Central memory CD8-positive, alpha-beta T cell (primary cell): ENCODE measurements at places on chromosomes 12 and 14.

GRCh38 chr12:57129889-57130288, 1.6 kb downstream of the LRP1 start:
- DNase-seq, result no peak

- no peak for DNase-seq
Measured at GRCh38 chr14:55624913-55625312, 44.9 kb downstream of the KTN1 start.

- no peak for DNase-seq
Measured at GRCh38 chr12:100266585-100266834, 369 bp downstream of the DEPDC4 start.

GRCh38 chr12:60805364-60805763, 1209.5 kb downstream of the SLC16A7 start:
- no peak for DNase-seq

DNA sequence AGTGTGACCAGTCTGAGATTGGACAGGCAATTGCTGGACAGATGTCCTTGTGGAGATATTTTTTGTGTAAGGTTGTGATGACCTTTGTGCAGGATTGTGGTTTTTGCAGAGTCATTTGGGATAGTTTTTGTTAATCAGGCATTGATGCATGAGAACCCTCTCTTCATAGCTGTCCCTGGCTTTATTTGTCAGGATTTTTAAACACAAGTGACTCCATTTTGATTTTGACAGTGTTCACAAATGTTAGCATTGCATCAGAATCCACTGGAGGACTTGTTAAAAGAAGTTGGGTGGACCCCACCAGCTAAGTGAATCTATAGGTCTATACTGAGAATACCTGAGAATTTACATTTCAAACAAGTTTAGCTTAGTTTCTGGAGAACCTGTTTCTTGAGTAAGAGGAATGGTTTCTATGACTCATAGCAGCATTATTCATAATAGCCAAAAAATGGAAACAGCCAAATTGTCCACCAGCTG, 11.8 kb downstream of the FNTB start:
- no peak for DNase-seq

GRCh38 chr14:89108608-89109007, 284.2 kb downstream of the TTC8 start:
- no peak for DNase-seq

DNA sequence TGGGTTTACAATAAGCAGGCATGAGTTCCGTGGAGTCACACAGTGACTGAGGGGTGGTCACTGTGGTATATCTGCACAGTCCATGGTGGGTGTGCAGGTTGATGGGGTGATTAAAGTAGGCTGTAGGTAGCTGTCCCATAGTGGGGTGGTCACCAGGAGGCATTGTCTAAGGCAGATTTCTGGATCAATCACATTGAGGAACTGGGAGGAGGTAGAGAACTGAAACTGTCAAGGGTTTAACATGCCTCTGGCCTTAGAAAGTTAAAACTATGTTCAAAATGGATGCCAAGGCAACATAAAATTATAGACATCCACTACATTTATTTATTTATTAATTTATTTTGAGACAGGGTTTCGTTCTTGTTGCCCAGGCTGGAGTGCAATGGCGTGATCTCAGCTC, 8.3 kb downstream of the ADCK1 start:
- no peak for DNase-seq

DNA sequence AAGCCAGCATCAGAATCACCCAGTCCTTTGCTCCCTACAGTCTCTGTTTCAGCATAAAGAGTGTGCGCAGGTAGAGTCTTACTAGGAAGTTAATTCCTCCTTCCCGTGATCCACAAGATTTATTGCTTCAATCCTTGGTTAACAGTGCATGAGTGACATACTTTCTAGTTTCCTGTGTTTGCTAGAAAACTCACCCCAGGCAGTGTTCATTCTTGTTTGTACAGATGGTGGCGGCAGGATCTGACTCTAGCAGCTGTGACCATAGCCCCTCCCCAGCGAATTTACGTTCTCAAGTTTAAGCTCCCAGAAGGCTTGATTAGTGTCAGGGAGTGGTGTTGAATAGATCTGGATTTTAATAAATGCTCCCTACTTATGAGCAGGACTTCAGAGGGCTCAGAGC, 75.9 kb upstream of the ANO2 start:
- no peak for DNase-seq

DNA sequence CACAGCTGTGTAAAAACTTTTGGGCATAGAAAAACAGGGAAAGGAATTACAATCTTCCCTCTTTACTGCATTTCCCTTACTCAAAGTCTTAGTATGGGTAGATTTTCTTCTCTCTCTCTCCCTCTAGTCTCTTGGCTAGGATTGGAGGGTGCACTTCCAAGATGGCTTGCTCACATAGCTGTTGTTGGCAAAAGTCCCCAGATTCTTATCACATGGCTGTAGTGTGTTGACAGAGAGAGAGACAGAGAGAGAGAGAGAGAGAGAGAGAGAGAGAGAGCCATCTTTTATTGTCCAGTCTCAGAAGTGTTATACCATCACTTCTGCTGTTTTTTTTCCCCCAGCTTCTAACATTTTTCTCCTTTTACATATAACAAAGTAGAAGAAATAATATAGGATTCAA, 6.3 kb upstream of the OR4E2 start:
- DNase-seq, result no peak

DNA sequence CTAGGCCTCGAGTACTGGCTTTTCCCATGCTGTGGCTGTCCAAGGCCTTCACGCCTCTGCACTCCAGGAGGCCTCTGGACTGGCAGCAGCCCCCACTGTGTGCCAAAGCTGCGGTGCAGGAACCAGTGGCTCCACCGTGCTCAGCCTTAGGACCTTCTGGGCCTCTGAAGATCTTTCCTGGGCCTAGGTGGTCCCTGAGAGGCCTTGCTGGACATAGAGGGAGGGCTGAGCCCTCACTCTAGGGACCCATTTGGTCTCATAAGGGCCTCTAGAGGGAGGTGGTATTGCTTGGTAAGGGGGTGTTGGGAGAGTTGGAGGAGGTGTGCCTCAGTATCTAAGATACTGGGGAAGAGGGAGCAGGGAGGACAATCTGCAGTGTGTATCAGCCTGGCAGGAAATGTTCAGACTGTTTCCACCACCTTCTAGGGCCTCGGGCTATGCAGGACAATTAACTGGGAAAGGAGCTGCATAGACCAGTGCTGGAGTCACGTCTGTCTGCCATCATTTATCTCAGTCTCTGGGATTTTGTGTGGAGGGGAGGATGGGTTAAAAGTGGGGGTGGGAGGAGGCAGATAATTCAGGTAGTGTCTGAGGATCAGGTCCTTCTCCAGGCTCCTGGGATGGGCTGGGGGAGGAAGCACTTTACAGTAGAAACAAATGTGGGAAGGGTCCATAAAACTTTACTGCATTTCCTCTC, 2.9 kb downstream of the HOXC5 start:
- no peak for DNase-seq

- DNase-seq, result no peak
Measured at GRCh38 chr14:81849714-81850113, 316.1 kb upstream of the SEL1L start.

- no peak for DNase-seq
Measured at GRCh38 chr12:97358361-97358760, 104.2 kb upstream of the RMST start.

DNA sequence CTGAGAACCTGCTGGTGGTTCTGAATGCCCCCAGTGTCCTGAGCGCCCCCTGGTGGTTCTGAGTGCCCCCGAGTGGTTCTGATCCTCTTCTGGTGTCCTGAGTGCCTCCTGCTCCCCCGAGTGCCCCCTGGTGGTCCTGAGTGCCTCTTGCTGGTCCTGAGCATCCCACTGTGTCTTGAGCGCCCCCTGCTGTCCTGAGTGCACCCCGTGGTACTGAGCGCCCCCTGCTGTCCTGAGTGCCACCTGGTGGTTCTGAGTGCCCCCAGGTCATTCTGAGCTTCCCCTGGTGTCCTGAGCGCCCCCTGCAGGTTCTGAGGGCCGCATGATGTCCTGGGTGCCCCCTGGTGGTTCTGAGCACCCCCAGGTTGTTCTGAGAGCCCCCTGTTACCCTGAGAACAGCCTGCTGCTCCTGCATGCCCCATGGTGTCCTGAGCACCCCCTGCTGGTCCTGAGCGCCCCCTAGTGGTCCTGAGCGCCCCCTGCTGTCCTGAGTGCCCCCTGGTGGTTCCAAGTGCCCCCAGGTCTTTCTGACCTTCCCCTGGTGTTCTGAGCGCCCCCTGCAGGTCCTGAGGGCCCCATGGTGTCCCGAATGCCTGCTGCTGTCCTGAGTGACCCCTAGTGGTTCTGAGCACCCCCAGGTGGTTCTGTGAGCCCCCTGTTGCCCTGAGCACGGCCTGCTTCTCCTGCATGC, 1165.4 kb downstream of the TMEM121 start:
- DNase-seq, result peak; percentile 37

GRCh38 chr12:96719660-96720362, 187.2 kb upstream of the NEDD1 start:
- DNase-seq, result no peak

DNA sequence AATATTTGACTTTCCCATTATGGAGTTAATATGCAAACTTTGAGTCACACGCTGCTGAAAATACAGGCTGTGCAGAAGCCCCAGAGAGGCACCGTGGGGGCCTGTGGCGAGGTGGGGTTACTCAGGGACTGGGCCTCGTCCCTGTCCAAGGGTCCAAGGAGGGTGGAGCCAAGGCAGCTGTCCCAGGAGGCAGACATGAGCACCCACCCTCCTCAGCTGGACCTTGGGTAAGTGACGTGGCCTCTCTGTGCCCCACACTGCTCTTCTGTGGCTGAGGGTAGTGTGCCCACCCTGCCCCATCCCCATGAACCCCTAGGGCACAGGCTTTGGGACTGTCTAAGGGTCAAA, 39.4 kb downstream of the FAM222A start:
- no peak for DNase-seq

GRCh38 chr12:131364903-131365820, 345.7 kb upstream of the SFSWAP start:
- DNase-seq, result no peak

DNA sequence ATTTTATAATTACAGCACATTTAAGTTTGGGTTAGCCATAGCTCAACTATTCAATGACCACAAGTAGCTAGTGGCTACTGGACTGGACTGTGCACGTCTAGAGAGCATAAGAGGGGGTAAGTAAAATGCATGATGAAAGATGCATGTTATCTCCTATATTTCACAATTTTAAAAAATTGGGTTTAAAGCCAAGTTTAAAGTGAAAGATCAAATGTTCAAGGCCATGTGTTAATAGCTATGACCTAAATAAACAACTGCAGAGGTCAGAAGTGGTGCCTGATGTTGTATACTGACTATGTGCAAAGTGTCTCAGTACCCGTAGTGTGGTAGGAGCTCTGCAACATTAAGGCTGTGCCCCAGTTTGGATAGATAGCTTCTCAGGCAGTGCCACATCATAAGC, 48.2 kb downstream of the BMP4 start:
- DNase-seq, result no peak

DNA sequence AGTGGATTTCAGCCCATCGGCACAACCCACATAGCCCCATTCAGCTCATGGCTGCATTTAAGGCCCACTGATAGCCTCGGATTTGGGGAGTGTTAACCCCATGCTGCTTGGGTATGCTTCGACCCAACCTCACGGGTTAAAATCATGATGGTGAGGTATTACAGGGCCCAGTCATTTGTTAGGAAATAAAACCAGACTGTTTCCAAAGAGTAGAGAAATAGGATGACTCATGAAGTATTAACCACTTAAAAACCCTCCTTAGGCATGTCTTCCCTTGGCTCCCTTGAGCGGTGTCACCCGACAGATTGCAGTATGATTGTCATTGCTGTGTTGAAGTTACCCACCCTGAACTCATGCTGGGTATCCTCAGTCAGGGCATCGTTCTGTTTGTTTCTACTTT, 289.1 kb downstream of the CACNA1C start:
- DNase-seq, result no peak

- DNase-seq, result no peak
Measured at GRCh38 chr12:4116251-4117111, 157.1 kb upstream of the CCND2 start.

DNA sequence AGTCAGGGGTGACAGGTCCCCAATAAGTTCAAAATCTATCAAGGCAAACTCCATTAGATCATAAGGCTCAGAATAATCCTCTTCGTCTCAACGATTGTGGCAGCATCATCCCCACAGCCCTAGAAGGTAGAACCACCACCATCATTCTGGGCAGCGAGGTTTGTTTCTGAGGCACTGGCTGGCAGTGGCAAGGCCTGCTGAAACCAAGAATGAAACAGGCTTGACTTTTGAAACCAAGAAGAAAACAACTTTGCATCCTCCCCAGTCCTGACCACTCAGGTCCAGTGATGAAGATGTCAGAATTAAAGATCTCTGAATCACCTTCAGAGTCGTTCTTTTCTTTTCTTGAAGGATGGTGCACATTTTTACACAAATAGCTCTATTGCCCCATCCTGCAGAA, 152.6 kb upstream of the SYT1 start:
- no peak for DNase-seq

- no peak for DNase-seq
Measured at GRCh38 chr14:105876158-105876557, 349.8 kb downstream of the TMEM121 start.

GRCh38 chr14:56129933-56130332, 11.7 kb downstream of the PELI2 start:
- DNase-seq, result no peak

DNA sequence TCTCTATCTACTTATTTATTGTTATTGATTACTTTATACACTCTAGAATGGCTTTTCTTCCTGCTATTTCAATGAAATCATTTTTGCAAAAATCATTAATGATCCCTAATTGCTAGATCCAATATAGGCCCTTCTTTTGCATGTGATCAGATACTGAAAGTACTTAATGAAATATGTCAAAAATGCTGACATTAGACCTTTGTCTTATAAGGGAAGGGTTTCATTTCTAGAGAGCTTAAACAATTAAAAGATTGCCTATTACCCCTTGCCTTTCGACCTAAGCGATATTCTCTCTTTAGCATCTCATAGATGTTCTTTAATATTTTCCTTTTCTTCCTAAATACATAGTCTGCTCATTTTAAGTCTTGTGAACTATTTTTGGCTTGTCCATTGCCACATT, 101.1 kb downstream of the KTN1 start:
- DNase-seq, result no peak

DNA sequence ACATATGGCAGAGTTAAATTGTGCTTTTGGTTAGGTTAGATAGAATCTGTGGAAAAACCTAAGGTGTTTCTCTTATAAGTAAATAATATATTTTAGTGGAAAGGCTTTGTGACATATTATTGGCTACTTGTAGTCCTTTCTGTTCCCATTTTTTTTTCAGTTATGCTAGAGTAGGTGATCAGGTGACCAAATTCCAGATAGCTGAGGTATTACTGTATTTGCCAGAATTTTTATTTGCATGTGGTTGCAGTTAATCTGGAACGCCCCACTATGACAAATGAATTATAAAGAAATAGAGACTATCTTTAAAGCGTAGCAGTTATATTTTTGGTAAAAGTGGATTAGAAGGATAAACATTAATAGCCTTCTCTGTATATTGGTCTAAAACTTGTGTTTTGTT, 52.0 kb downstream of the ARHGAP5 start:
- DNase-seq, result no peak

- DNase-seq, result no peak
Measured at GRCh38 chr12:124338876-124339603, 44.1 kb downstream of the RFLNA start.

- no peak for DNase-seq
Measured at GRCh38 chr14:104512061-104512460, 67.5 kb upstream of the C14orf180 start.
